ENCODE measurements at places on chromosomes 6 and 20.

GRCh38 chr6:94955156-94955555 lies 622.2 kb upstream of the MANEA start:
- DNase-seq, result no peak

DNA sequence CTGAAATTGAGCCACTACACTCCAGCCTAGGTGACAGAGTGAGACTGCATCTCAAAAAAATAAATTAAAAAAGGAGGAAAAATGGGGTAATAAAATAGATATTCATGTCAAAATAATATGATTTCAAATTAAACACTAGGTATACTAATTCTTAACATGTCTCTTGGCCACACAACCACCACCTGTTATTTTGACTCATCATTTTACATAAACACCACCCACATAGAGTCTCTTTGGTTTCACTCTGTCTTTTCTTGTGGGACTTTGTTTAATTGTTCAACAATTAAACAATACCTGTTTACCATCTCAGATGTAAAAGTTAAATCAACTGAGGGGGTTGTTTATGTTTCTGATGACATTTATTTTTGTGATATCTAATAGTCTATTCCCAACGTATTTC lies 476.8 kb upstream of the ADGRB3 start:
- no peak for DNase-seq

DNA sequence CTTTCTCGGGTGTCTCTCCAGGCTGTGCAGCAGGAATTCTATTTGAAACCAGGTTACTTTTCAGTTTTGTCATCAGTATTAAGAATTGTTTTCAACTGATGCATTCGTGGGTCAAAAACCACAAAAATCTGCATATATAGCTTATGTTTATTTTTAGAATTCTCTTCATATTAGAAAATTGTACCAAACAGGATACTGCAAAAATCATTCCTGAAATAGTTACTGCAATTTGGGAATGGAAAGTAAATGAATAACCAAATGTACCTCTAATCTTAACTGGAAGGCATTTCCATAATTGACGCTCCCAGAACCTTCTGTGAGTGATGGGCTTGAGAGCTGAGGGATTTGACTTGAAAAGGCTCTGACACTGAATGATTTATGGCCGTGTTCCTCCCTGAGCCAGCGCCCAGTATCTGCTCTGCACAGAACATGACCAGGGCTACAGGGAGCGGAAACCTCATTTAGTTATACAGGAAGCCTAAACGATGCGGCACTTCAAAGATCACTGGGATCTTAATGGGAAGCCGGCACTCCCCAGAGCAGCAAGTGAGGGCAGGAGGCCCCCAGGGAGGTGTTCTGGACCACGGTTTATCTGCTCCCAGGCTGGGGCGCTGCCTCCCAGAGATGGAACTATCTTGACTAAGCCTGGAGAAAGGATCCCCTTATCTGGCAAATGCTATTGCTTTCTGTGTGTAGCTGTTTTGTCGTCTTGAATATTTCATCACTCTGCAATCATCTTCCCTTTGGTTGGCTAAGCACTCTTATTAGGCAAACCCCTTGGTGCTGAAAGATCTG lies 446.0 kb downstream of the QKI start:
- no peak for DNase-seq

- DNase-seq, result no peak
Measured at GRCh38 chr6:18432180-18432579, 45.0 kb downstream of the RNF144B start.

DNA sequence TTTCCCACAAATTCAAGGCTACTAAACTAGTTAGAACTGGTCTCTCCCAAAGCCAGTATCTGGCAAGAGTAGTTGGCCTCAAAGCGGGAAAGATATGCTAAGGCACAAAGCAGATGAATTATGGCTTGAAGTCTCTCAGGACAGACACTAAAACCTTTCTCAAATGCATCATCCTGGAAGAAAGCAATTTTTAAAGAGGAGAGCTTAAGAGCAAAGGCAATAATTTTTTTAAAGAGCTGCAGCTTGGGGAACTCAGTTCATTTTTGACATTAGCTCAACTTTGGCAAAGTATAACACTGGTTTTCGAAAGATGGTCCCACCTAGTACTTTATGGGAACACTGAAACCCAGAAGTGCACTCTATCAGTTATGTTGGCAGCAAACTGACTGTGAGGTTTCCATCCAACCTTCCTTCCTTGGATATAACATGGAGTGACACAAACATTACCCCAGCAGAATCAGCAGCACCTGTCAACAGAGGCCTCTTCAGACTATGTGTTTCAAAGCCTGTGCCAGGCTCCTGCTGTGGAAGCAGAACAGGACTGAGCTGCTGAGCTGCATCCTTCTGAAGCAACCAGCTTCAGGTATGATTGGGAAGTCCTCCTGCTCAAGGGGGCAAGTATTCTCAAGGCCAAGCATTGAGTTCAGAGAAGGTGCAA lies 852.3 kb upstream of the HS3ST5 start:
- DNase-seq, result no peak

DNA sequence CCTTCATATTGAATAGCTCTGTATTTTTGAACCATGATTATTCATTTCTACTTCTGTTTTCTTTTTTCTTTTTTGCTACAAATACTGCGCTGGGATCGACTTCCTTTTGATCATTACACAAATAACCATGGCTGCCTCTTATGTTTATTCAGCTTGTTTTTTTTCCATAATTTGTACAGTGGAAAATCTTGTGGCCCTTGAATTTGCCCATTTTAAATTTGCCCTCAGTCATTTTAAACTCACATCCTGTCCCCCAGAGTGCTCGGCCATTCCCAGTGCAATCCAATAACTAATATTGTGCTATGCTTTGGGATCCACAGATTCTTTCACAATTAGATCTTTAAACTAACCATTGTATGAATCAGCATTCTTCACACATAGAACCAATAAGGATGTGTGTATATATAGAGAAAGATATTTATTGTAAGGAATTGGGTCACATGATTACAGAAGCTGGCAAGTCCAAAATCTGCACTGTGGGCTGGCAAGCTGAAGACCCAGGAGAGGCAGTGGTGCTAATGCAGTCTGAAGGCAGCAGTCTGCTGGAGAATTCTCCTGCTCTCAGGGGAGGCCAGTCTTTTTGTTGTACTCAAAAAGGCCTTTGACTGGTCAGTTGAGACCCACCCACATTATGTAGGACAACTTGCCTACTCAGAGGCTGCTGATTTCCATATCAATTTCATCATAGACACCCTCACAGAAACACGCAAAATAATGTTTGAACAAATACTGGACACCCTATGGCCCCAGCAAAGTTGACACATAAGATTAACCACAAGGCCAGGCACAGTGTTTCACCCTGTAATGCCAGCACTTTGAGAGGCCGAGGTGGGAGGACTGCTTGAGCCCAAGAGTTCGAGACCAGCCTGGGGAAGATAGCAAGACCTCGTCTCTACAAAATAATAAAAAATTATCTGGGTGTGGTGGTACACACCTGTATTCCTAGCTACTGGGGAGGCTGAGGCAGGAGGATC lies 147.1 kb downstream of the MTHFD1L start:
- no peak for DNase-seq

- no peak for DNase-seq
Measured at GRCh38 chr6:15331143-15331542, 85.3 kb downstream of the JARID2 start.

DNA sequence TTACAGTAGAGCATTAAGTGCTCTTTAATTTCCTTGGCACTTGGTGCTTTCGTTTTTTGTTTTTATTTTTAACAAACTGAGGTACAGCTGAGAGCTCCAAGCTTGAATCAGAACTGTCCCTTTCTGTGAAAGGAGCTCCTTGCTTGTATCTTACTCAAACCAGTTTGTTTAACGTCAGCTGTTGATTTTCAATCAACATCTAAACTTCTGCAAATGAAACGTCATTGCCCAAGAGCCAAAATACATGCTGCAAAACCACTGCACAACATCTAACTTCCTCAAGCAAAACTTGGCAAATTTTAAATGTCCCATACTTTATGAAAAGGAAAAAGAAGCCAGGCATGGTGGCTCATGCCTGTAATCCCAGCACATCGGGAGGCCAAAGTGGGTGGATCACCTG lies 15.2 kb downstream of the VNN2 start:
- no peak for DNase-seq

DNA sequence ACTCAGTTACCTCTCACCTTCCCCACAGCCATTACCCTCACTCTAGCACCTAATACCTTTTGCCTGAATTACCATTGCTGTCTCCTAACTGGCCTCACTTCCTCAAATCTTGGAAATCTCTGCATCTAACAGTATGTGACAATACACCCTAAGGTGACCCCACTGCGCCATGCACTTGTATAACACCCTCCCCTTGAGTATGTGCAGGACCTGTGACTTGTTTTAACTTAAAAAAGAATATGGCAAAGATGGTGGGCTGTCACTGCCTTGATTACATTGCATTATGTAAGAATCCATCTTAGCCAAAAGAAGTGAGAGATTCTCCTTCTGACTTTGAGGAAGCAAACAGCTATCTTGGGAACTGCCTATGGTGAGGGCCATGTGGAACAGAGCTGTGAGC lies 29.9 kb upstream of the PKHD1 start:
- no peak for DNase-seq

- no peak for DNase-seq
Measured at GRCh38 chr20:41570557-41570956, 47.6 kb downstream of the CHD6 start.

GRCh38 chr6:16765235-16765634 lies 4.0 kb upstream of the ATXN1 start:
- DNase-seq, result no peak

- no peak for DNase-seq
Measured at GRCh38 chr20:47762699-47763268, 22.5 kb downstream of the SULF2 start.

DNA sequence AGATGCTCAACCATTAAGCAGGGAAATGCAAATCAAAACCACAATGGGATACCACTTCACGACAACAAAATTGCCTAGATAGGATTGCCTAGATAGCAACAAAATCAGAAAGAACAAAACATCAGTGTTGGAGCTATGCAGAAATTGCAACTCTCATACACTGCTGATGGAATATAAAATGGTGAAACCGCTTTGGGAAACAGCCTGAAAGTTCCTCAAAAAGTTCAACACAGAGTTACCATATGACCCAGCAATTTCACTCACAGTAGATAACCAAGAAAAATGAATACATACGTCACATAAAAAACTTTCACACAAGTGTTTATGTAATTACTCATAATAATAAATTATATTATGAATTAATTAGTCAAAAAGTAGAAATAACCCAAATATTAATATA lies 78.3 kb downstream of the MAFB start:
- DNase-seq, result no peak

- no peak for DNase-seq
Measured at GRCh38 chr20:58402827-58403226, 13.8 kb downstream of the VAPB start.

- no peak for DNase-seq
Measured at GRCh38 chr6:20234136-20234535, 21.9 kb upstream of the MBOAT1 start.

DNA sequence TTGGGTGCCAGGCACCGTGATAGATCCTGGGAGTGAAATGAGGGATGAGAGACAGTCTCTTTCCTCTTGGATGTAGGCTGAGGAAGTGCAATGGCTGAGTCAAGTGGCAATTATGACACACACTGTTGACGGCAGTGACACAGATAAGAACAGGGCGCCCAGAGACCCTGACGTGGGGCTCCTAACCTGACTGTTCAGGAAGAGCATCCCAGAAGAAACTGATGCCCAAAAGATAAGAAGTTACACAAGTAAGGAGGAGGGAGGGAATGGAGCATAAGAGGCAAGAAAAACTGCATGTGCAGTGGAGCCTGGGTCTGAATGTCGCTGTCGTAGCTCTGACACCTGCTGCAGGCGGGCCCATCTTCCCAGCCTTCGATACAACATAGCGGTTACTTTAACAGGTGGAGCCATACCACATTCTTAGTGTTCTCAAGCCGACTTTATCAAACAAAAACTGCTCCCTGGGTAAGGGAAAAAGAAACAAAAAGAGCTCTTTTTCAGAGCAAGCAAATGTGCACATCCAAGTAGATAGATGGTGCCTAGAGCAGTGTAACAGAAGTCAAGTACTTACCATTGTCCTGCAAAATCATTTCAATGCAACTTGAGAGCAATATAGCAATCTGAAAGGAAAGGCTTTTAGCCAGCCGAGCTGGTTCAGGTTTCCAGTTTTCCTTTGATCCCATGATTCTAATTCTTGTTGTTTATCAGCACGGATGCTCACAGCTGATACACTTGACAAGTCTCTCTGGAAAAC lies 463.9 kb upstream of the JARID2 start:
- no peak for DNase-seq

GRCh38 chr20:56409521-56409920 lies 2.5 kb upstream of the CASS4 start:
- DNase-seq, result no peak

DNA sequence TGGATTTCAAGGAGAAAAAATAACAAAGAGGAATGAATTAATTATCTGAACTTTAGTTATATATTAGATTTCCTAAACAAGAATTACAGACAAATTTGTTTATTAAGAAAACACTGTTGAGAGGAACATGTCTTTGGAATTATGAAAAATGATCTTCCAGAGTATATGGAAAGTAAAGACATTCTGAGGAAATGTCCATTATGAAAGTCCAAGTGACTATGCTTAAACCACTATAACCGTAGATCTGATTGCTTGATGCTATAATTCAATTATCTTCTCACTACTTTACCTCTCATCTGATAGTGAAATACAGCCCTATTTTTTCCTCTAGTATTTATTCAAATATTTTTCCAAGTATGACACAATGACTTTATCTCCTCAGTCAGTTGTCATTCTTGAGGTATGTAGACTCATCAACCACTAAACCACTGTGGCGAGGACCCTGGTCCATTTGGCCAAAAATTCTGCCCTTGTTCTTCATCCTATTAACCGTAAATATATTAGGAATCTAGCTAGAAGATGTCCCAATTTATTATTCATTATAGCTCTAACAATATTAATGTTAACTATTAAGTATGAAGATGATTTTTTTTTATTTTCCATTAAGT lies 37.3 kb upstream of the AHI1 start:
- no peak for DNase-seq

DNA sequence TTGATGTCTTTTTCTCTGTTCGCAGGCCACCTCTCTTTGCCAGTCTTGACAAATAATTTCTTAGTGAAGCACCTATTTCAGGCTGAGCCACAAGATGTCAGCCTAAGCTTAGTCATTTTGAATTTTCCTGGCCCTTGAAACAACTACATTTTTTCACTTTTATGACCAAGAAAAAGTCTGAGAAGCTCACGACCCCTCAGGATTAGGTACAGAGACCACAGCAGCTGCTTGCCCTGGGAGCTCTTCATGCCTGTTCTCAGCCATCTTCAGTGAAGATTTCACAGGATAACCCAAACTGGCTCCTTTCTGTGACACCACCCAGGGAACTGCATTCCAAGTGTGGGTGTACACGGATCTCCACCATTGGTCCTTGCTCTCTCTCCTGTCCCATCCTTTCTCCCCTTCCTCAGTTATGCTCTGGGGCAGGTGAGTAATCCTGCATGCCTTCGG lies 38.4 kb upstream of the SPTLC3 start:
- DNase-seq, result no peak

All from activated CD4-positive, alpha-beta T cell treated with anti-CD3 and anti-CD28 coated beads for 1 hour (primary cell).